ENCODE measurements at places on chromosomes 2 and 18.

DNA sequence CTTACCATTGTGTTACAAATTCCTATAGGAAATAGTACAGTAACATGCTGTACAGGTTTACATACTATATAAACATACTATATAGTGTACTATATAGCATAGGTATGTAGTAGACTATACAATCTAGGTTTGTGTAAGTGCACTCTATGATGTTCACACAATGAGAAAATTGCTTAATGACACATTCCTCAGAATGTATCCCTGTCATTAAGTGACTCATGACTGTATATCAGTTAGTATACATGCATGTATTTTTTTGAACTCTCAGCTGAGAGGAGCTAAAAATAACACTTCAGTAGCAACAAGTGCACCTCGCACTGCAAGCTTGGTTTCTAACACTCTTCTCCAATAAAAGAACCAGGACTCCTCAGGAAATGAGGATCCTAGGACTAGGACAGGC, 19.5 kb upstream of the ASXL3 start:
- no peak for DNase-seq

- DNase-seq, result peak; percentile 63
Measured at GRCh38 chr2:174012347-174013314, 47.5 kb upstream of the SP3 start.

GRCh38 chr2:53829273-53829979, 30.3 kb downstream of the GPR75 start:
- DNase-seq, result no peak

DNA sequence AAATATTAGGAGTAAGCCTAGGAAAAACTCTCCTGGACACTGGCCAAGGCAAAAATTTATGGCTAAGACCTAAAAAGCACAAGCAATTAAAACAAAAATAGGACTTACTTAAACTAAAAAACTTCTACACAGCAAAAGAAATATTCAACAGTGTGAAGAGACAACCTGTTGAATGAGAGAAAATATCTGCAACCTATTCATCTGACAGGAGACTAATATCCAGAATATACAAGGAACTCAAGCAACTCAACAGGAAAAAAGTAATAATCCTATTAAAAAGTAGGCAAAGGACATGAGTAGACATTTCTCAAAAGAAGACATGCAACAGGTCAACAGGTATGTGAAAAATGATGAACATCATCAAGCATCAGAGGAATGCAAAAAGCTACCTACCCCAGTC, 431.1 kb downstream of the ZEB2 start:
- no peak for DNase-seq

GRCh38 chr2:207133820-207134519, 31.8 kb downstream of the KLF7 start:
- DNase-seq, result no peak

DNA sequence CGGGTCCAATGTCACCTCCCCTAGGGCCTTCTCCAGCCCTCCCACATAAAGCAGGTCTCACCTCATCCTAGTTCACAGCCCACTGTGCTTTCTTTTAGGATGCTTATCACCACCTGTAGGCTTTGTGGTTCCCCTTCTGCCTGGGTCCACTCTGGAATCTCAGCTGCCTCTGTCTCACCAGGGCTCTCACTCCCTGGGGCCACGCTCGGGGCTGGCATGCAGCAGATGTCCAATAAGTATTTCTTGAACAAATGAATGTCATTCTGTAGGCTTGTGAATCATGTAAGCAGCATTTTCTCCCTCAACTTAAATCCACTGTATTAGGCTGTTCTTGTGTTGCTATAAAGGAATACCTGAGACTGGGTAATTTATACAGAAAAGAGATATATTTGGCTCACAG, 4.3 kb upstream of the SH3BP4 start:
- no peak for DNase-seq
